ENCODE measurements at places on chromosomes 1 and 21.

- DNase-seq: no peak
These were observed 3.3 kb upstream of the IRF2BP2 start for GRCh38 chr1:234613128-234613875.

DNA sequence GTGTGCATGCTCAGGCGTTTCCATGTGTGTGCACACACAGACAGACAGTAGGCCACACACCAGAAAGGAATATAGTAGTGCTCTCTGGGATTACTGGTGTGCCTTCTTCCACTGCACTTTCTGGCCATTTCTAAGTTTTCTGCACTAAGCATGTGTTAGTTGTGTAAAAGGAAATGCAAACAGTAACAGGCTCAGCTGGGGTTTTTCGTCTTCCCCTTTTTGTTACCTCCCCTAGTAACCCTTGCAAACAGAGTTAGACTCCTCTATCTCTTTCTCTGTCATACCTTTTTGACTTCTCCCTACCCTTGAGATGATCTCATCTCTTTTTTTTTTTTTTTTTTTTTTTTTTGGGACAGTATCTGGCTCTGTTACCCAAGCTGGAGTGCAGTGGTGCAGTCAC lies 196.3 kb downstream of the SDCCAG8 start:
- DNase-seq: no peak

DNA sequence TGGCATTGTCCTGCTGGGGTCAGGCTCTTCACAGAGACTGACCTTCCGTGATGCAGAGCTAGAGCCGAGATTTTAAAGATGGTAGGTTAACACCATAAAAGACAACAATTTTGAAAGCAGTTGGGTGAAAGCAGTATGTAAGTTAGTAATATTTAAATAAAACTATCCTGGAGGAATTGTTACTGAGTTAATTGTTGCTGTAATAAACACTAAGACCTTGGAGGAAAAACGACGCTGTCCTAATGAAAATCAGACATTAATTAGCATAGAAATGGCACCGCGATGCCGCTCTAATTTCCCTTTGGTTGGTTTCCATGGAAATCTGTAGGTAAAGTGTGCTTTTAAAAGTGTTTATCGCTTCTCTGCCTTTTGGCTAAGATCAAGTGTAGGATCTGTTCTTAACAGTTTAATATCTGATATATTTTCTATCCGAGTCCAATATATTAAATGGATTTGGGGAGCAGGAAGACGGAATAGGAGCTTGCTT lies 745 bp upstream of the ANP32E start:
- DNase-seq: no peak

GRCh38 chr1:23657659-23658275 lies 33.8 kb upstream of the RPL11 start:
- DNase-seq: no peak

DNA sequence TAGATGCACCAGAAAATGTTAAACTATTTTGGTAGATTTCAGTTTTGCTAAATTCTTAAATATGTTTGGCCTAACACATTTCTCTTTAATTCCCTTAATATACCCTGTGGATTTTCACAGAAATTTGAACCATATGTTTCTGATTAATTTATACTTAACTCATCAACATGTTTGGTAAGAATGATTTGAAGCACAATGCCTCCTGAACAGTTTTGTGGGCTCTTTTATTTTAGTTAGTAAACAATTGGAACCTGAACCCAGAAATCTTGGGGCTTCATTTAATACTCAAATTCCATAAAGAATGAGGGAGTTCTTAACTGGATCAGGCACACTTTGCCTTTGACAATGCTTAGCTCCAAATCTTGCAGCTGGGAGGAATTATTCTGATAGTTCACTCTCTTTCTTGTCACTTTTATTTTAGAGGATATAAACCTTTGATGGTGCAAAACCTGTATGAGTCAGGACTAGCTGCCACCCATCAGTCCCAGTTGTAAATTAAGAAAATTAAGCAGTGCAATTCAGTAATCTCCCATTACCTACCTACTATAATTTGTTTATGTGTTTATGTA lies 24.6 kb upstream of the LYPLAL1 start:
- DNase-seq: no peak

- no peak for DNase-seq
These were observed 14.0 kb downstream of the CAPZA1 start for GRCh38 chr1:112633628-112634027.

DNA sequence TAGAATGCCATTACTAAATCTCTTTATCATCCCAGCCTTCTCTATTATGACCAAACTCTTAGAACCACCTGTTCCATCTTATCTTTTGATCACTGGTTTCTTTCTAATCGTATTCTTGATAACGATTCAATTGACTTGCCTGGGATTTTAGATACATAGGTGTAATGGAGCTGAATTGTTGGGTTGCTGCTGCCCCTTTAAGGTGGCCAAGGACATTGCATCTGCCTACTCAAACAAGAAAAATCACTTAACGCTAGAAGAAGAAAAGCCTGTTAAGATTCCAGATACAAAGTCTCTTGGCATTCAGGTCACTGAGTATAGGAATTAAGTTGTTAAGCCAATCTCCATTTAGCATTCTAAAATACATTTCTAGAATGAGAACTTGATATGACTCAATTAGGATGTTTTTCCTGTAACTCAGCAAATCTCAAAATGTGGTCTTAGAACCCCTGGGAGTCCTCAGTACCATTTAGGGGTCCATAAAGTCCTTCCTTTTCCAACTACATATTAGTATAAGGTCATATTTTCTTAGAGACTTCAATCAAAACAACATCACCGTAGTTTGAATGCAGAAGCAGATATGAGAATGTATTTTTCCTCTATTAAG lies 12.4 kb downstream of the NEXN start:
- no peak for DNase-seq

GRCh38 chr1:43821471-43821870 lies 112.1 kb upstream of the ARTN start:
- DNase-seq: no peak

DNA sequence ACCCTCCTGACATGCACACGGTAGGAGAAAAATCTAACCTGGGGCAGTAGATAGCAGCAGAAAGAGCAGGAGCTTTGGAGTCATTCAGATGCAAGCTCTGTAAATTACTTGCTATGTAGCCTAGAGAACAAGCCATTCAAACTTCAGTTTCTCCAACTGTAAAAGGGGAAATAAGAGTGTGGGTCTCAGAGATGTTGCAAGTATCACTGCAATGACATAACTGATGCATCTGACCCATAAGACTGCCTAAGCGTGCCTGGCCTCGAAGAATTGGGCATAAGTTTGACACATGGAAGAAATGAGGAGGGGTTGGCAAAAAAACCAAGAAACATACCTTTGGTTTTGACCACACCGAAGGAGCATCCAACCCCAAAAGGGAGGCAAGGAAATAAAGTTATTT lies 5.2 kb downstream of the AK2 start:
- no peak for DNase-seq

GRCh38 chr21:45401054-45401518 lies 3.9 kb upstream of the COL18A1 start:
- DNase-seq: no peak

DNA sequence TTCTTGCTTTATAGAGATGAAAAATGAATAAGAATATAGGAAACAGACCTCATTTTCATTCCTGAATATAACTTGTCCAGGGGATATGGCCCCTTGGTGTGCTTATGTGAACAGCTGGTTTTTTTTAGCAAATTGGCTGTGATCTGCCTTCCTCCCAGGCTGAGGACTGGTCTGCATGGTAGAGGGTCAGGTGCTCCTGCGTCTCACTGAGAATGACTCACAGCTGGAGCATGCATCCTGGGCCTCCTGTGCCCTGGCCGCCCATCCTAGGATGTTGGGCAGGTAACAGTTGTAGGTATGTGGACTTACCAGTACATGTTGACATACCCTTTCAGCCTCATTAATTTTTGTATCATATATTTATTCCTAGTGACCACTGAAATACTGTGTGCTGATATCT lies 29.8 kb downstream of the AGT start:
- no peak for DNase-seq

DNA sequence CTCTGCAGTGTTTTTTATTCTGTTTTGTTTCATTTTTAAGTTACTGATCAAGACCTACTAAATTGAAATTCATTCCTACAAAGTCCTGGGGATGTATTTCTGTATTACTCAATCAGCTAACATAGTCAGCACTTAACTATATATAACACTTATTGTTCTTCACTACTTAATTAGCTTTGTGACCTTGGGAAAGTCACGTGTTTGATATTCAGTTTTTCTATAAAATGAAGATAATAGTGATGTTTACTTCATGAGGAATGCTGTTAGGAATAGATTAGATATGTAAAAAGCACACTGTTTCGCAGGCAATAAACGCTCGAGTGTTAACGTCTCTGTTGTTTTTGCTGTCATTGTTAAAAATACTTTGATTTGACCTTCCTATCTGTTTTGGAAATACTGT lies 44.6 kb downstream of the CTTNBP2NL start:
- no peak for DNase-seq

- DNase-seq: no peak
These were observed 121.4 kb upstream of the OLFM3 start for GRCh38 chr1:102118150-102118549.

- DNase-seq: no peak
These were observed 903.7 kb downstream of the ADGRL2 start for GRCh38 chr1:82704393-82704792.

GRCh38 chr1:81803431-81804110 lies 2.8 kb downstream of the ADGRL2 start:
- no peak for DNase-seq

DNA sequence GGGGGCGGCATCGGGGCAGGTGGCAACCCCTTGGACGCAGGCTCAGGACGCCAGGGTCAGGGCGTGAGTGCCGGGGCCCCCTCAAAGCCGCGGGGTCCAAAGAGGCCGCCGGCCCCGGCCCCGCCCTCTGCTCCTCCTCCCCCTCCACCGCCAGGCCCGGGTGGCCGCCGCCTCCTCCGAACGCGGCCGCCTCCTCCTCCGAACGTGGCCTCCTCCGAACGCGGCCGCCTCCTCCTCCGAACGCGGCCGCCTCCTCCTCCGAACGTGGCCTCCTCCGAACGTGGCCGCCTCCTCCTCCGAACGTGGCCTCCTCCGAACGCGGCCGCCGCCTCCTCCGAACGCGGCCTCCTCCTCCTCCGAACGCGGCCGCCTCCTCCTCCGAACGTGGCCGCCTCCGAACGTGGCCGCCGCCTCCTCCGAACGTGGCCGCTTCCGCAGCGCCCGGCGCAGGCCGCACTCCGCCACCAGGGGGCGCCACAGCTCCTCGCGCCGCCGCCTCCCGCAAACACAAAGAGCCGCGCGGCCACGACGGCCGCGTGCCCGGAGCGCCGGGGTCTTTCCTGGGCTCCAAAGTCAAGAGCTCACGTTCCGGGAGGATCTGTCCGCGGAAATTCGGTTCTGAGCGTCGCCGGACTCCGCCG lies 19.3 kb upstream of the SAMD11 start:
- peak; percentile 84 for DNase-seq

- DNase-seq: peak; percentile 20
These were observed 1.2 kb downstream of the MCOLN2 start for GRCh38 chr1:84995484-84996334.

- peak; percentile 82 for DNase-seq
These were observed 15.4 kb upstream of the CD2 start for GRCh38 chr1:116738673-116739370.

DNA sequence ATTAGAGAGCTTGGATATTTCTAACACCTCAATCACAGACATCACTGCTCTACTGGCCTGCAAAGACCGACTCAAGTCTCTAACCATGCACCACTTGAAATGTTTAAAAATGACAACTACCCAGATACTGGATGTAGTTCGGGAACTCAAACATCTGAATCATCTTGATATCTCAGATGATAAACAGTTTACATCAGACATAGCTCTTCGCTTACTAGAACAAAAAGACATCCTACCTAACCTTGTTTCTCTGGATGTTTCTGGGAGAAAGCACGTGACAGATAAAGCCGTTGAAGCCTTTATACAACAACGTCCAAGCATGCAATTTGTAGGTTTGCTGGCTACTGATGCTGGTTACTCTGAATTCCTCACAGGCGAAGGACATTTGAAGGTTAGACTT lies 45.1 kb downstream of the ZYG11B start:
- DNase-seq: no peak

GRCh38 chr1:219495737-219496408 lies 117.0 kb downstream of the ZC3H11B start:
- DNase-seq: no peak

GRCh38 chr1:197481101-197481500 lies 213.0 kb downstream of the CRB1 start:
- no peak for DNase-seq

- no peak for DNase-seq
These were observed at the start of gene GSTM1 for GRCh38 chr1:109687641-109688499. GSTM1 (plus strand) TSS chr1:109687817; CDS start chr1:109687874, 57 bp downstream.

DNA sequence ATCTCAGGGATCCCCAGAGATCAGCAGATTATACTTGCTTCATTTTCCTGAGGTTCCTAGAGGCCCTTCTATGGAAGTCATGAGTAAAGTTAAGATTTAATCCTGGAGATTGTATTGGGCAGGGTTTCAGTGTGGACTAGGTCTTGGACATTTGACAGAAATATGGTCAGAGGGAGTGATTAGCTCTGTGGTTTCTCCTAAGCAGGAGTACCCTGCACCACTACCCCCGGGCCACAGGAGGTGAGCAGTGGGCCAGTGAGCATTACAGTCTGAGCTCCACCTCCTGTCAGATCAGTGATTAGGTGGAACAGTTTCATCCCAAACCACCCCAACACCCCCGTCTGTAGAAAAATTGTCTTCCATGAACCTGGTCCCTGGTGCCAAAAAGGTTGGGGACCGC lies 43.2 kb downstream of the PHACTR4 start:
- no peak for DNase-seq

DNA sequence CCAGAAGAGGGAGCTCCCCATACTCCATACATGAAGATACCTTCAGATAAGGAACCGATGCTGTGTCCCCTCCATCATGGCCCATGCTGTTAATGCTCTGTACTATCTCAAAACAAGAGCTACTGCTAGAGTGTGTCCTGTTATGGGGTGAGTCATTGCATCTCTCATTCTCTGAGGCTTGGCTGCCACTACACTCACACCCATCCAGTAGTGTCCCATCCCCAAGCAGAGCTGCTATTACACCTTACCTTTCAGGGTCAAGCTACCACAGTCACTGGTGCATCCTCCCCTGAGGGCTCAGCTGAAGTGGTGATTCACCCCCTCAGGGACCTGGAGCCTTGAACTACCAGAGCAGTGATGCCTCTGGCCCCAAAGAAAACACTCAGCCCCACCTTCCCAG lies 198.5 kb downstream of the PLA2G4A start:
- DNase-seq: no peak

DNA sequence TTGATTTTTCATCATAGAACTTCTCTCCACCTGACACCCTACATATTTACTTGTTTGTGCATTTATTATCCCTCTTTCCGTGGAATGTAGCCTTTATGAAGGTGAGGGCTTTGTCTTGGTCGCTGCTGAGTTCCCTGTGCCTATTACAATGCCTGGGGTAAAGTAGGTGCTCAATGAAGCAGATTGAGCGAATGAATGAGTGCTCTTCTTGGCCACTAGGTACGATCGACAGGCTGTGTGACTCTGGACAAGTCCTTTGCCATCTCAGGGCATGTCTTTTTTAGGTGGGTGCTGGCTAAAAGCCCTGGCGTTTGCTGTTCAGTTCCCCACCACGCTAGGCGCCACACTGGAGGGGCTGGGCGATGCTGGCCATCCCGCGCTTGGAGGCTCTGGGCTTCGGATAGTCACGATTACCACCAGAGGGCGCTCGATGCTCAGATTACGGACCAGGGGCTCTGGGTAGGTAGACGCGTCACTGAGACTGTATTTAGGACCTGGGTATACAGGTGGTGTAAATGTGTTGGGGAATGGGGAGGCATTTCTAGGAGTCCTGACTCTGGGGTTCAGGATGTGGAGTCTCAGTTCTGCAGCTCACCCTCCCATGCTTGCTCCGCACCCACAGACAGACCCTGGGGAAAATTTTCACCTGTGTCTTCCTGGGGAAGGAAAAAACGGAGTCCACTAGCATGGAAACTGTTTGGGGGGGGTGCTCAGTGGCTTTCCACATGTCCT lies 71.0 kb upstream of the CSF3R start:
- DNase-seq: peak; percentile 30

GRCh38 chr1:84442256-84442655 lies 36.8 kb upstream of the RPF1 start:
- DNase-seq: peak; percentile 73
